Stimulated activated naive CD8-positive, alpha-beta T cell treated with anti-CD3 and anti-CD28 coated beads, Interleukin-15, Interleukin-2, amounts not matched to agents 100 U/mL and 50 U/mL, for 24 hours (primary cell): ENCODE measurements at places on chromosomes 13 and 19.

DNA sequence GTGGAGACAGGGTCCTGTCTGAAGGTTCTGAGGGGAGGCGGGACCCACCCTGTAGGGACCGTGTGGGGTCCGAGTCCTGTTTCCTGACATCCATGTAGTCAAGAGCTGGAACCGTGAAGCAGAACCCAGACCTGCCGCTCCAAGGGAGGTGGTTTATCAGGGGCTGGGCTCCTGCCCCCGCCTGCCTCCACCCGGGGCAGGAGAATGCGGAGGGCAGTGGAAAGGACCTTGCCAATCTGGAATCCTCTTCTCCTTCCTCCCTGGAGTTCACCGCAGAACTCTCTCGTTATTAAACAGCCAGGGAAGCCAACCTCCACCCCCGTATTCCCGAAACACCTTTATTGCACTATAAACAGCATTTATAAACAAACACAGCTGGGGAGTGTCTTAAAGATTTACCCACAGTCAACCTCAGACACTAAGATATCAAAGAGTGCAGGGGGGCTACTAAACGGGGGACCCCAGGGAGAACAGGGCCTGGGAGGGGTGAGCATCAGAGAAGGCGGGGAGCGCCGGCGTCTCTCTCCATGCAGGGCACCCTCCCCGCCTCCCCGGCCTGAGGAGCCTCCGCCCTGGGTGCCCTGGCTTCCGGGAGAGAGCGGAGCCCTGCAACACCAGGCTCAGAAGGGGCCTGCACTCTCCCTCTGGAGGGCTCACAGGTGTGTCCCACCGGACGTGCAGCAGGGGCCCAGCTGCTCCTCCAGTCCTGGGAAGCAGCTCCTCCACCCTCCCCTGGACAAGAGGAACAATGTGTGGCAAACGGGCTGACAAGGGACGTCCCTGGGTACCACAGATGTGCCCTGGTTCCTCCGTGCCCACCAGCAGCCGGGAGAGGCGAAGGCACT, 3.6 kb downstream of the C2CD4C start:
- DNase-seq: no peak

GRCh38 chr19:19591133-19591825, 27.2 kb downstream of the PBX4 start:
- DNase-seq: peak; percentile 65

- DNase-seq: no peak
Observed at GRCh38 chr13:33351319-33351718, 65.8 kb upstream of the STARD13 start.

DNA sequence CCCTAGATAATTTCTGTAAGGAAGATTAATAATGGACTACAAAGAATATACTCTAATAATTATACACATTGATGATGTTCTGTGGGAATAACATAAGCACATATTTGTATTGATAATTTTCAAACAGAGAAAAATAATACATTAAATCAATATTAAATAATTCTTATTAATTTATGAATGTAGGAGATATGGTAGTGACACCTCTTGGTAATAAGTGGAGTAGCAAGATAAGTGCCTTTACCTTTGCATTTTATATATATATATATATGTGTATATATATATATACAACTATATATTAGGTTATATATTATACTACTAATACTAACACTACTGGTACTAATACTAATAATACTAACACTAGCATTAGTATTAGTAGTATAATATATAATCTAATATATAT, 905.8 kb downstream of the SLITRK1 start:
- DNase-seq: no peak

DNA sequence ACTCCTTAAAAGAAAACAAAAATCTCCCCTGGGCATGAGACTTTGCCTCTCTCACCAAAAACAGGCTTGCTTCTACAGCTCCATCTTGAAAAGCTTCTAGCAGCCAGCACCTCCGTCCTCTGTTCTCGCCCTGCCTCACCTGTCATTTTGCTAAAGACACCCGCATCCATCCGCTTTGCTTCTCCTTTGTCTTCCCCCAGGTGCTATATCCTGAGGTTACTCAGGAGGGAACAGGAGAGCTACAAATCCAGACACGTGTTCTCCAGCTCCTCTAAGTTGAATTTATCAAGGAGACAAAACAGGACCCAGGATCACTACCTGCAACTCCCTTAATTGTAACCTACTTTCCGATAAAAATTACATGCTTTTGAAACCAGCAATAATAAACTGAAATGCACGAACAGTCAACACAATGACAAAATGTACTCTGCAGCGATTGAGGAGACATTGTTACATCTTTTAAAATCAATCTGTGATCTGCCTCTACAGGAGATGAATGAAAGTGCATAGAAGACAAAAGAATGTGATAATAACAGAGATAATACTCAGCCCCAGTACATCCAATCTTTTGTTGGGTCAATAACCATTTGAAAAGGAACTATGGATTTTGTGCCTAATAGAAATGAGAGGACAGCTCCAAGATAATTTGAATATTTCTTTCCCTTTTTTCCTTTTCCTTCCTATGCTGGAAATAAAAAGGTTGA, 221.2 kb downstream of the DCLK1 start:
- DNase-seq: no peak

DNA sequence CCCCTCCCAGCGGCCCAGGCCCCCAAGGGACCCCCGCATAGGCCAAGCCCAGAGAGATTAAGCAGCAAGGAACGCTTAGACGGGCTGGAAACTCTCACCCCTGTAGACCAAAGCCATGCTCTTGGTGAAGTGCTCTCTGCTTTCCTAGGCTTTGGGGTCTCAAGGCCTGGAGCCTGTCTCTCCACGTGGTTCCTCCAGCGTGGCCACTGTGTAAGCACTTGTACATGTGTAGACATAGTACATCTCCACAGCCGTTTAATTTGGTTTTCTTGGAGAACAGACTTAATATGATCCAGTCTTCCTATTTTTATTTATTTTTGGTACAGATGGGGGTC, 1.1 kb downstream of the NUDT19 start:
- no peak for DNase-seq

GRCh38 chr19:49408816-49409440, 14.3 kb downstream of the PTH2 start:
- DNase-seq: no peak

DNA sequence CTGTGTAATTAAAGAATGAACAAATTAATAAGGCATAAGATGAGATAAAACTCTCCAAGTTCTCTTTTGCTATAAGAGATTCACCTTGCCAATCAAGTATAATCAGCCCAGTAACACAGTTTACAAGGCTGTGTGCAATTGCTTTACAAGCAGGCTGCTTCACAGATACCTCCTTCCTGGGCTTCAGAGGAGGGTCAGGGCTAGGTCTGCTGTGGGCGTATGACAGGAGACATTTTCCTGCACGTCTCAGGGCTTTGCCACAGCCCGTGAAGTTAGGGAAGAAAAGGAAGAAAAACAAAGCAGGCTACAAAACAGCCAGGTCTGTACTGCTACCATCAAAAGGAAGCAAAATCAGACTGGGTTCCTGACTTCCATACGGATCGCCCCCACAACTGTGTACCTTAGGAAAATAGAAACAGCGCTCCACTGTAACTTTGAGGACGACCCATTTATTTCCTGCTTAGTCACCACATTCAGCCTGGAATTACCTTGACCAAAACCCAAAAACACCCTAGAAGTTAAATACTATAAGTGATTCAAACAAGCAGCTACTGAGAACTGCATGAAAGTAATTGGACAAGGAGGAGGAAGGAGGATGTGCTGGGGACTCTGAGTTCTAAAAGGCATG, 12.4 kb downstream of the EFNB2 start:
- DNase-seq: no peak

- DNase-seq: no peak
Observed at GRCh38 chr13:32840989-32841713, 175.1 kb upstream of the KL start.

- no peak for DNase-seq
Observed at GRCh38 chr13:98755116-98755515, 2.6 kb upstream of the SLC15A1 start.

DNA sequence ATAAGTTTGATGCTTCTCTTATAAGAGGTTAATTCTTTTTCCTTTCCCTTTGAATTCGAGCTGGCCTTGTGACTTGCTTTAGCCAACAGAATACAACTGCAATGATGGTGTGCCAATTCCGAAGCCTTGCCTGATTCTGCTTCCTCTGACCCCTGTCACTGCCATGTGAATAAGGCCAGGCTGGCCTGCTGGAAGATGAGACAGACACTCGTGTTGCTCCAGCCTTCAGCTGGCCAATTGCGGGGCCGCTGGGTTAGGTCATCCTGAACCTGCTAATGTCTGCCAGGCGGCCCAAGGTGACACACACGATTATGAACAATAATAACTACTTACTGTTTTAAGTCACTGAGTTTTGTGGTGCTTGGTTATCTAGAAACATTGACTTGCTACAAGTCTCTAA, 352.0 kb downstream of the MYO16 start:
- DNase-seq: no peak

- DNase-seq: peak; percentile 45
Observed at GRCh38 chr19:45340232-45340898, at the start of gene KLC3. KLC3 (plus strand) TSS chr19:45340750; CDS start chr19:45345542, 4,792 bp downstream.

GRCh38 chr13:105365831-105366230, 1169.6 kb downstream of the EFNB2 start:
- no peak for DNase-seq

DNA sequence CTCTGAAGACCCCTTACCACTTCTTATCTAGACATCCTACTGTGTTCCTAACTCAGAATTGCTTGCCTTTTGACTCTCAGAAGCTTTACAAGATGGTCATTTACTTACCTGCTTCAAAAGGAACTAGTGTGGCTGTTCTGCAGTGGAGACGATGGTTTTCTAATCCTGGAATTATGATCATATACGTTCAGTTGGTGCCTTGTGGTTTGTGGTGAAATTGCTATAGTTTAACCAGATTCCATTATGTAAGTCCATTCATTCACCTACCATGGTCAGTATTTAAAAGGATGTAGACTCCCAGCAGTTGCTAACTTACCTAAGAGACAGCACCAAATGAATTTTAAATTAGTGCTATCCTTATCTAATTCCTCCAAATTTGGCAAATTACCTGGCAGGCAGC, 210.9 kb downstream of the SHISA2 start:
- no peak for DNase-seq

DNA sequence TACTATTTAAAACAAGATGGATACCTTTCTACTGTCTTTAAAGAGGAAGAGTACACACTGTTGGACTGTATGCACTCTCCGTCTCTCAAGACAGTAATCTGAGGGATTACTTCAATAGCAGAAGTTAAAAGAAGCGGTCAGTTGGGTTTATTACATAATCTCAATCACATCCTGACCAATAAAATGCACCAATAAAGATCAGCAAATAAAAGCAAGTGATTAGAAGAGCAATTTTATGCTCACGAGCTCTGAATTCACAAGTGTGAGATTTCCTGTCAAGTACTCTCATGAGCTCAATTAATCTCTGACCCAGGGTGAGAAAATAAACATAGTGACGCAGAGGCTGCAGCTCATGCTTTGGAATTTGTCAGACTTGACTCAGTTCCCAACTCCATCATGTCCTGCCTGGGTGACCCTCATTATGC, 12.2 kb downstream of the ABCC4 start:
- DNase-seq: no peak

DNA sequence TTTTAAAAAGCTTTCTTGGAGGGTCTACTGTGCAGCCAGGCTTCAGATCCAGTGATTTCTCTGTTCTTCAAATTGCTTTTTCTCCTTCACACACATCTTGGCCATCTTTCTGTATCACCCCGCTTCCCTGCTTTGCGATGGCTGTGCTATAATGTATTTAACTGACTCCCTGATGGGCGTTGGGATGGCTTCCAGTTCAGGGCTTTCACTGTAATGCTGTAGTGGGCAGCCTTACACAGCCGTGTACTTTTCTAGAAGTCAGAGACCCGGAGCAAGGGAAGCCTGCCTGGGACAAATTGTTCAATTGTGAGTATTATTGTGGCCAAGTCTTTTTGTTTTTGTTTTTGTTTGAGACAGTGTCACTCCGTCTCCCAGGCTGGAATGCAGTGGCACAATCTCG, 19.4 kb upstream of the PAK4 start:
- DNase-seq: no peak

DNA sequence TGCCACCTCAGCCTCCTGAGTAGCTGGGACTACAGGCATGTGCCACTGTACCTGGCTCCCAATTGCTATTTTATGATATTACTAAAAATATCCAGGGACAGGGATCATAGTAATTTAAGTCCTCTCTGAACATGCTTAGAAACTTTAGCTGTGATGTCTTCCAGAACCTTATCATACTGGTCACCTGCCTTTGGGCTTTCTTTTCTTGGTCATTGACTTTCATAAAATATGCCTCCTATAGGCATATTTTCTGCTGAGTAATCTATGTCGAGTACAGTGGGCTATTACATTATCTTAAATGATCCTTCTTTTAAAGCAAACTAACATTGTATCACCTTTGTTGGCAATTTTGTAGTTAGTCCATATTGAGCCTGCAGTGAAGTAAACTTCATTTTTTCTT, 6.2 kb downstream of the UCHL3 start:
- no peak for DNase-seq

GRCh38 chr13:39602277-39602613, 748 bp downstream of the LHFPL6 start:
- no peak for DNase-seq

DNA sequence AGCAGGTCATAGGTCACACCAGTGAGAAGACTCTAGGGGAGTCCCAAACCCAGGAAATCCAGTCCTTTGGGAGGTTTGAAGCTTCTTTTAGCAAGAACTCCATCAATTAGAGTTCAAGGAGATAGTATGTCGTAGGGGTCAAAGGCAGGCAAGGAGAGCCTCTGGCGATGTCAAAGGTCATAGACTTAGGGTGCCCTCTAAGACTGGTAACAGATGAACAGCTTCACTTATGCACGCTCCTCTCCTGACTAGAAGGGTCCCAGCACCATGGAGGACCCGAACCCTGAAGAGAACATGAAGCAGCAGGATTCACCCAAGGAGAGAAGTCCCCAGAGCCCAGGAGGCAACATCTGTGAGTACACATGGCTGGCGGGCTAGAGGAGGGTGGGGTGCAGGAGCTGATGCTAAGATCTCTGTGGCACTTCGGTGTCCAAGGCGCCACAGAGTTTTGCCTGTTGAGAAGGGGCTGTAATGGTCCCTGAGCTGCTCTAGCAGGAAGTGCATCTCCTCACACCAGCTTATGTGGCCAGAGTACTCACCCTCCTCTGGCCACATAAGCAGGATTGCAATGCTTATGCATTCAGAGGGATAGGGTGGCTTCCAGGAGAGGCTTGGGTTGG, 557 bp downstream of the ZNF576 start:
- peak; percentile 20 for DNase-seq
